Iris pigment epithelial cell (primary cell): ENCODE measurements at places on chromosomes 4 and X.

DNA sequence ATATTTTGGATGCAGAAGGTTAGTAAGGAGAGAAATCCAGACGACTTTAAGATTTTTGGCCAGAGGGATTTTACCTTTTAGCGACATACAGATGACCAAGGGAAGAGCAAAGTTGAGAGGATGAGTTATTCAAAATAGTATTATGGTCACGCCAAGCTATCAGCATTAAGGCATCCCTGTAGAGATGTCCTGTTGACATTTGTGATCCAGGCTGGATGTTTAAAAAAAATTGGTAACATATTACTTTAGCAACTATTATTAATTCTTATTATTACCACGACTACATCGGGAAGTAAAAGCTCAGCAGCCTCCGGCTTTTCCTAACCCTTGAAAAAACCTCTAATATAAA is 562 bp upstream of the OSTC start:
- DNase-seq: no peak

GRCh38 chr4:78061939-78062570 is 4.9 kb downstream of the FRAS1 start:
- no peak for DNase-seq

GRCh38 chrX:10240918-10241317 is 84.1 kb downstream of the CLCN4 start:
- DNase-seq: peak; percentile 84

DNA sequence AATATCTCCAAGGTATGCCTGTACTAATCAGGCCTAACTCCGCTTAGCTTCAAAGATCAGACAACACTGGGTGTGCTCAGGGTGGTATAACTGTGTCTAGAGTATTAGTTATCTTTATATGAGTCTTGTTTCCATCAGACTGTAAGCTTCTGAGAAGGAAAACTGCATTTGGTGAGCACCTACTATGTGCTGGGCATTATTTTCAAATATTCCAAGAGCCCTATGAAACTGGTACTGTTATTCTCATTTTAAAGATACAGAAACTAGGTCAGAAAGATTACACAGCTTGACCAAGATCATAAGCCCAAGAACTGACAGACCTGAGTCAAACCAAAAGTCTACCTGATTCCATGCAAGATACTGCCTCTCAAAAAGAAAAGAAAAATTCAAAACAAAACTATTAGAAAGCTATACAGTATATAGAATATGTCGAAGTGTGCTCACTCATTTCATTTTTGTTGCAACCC is 44.4 kb downstream of the LRBA start:
- no peak for DNase-seq

DNA sequence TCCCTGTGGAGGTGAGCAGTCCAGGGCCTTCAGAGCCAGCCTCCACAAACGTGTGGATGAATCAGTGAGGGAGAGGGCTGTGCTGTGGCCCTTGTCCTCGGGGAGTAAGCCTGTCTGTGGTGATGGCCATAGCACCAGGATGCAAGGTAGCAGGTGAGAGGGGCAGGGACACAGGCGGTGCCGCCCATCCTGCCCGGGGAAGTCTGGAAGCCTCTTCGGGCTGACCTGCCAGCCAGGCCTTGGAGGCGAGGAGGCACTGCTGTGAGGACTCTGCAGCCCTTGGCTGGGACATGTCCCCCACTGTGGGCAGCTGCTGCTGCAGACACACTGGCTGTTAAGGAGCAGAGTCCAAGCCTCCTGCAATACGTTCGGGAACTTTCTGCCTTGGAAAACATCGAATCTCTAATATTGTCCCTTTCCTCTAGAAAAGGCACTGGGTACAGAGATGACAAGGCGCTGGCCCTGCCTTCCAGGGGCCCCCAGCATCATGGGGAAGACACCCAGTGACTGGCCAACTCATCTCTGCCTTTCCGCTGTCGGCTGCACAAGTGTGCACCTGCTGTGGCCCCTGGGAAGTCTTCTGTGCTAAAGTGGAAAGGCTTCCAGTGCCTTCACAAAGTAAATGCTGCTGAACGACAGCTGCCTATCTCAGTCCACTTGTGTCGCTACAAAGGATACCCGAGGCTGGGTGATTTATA is 101.4 kb downstream of the ADRA2C start:
- DNase-seq: no peak

DNA sequence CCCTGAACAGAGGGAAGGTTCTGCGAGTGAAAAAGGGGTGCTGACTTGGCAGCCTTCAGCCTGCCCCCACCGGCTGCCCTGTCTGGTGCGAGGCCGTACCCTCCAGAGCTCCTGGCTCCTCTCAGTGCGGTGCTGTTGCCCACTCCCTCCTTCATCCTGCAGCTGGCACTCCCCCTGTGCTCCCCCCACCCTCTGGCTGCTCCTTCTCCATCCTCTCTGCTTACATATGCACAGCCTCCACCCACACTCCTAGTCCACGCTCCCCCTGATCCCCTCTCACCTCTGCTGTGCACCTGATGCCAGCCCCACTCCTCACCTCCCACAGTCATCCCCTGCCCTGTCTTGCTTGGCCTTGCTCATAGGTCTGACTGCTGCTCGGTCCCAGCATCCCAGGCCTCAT is 9.9 kb downstream of the MAN2B2 start:
- DNase-seq: no peak

DNA sequence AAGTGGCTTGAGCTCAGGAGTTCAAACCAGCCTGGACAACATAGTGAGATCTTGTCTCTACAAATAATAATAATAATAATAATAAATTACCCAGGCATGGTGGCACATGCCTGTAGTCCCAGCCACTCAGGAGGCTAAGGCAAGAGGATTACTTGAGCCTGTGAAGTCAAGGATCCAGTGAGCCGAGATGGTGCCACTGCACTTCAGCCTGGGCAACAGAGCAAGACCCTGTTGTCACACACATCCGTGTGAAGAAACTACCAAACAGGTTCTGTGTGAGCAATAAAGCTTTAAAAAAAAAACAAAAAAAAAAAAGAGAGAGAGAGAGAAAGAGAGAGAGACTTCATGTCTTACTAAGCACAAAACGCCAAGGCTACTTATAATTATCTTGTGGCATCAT is 42.5 kb downstream of the ANOS1 start:
- DNase-seq: no peak

- DNase-seq: peak; percentile 32
Observed at GRCh38 chr4:99885063-99885664, 9.1 kb downstream of the LAMTOR3 start.

DNA sequence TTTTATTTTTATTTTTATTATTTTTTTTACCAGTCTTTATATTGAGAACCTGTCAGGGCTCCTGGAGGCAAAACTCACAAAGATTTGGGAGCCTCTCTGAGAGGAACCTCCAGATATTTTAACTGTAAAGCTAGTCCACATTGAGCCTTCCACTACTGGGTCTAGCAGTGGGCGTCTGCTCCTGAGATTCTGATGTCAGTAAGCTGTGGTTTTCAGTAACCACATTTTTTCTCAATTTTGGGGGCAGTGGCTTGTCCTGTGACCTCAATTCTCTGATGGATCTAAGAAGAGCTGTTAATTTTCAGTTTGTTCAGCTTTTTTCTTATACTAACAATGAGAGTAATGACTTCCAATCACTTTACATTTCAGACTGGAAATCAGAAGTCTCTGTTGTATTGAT is 23.6 kb upstream of the GPRASP1 start:
- DNase-seq: no peak

DNA sequence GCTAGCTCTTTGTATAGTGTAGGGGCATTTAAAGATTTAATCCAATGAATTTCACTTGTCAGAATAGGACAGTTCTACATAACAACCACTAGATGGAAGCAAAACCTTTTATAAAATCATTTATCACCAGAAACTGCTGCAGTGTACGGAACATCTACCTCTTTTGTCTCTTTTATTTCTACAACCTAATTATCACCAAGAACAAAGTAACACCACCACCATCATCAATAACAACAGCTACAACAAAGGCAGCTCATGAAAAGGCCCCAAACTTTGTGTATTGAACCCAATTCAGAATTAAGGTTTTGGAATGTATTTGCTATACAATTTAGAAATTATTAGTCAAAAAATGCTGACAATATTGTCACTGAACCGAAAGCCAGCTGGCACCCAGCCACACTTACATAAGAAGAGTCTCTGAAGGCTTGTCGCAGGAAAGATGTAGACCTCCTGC is 260.9 kb upstream of the RPS6KA3 start:
- DNase-seq: no peak

DNA sequence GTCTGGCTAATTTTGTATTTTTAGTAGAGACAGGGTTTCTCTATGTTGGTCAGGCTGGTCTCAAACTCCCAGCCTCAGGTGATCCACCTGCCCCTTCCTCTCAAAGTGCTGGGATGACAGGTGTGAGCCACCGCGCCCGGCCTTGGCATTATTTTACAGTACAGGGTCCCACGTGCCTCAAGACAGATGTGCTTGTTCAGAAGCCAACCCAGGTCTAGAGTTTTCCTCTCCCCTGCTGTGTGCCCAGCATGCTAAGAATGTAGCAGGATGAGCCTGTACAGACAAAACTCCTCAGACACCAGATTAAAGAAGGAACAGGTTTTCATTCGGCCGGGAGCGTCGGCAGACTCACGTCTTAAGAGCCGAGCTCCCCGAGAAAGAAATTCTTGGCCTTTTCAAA is 42.2 kb downstream of the CRLF2 start:
- DNase-seq: no peak

- peak; percentile 24 for DNase-seq
Observed at GRCh38 chrX:105975382-105975781, 63.1 kb downstream of the SERPINA7 start.

DNA sequence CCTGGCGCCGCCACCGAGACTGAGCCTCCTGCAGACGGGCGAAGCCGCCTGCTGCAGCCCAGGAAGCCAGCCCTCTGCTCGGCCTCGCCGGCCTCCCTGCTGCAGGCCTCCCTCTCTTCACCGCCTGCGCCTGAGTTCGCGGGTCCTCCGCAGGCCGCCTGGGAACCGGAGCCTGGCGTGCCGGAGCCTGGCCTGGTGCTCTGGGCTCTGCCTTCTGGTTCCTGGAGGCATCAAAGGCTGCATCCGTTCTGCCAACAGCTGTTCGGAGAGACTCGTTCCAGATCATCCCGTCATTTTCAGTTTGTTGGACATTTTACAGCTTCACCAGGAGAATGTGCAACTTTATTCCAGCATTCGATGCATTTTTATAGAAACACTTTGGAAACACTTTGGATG is 178.0 kb downstream of the DCLK2 start:
- DNase-seq: no peak

GRCh38 chrX:48590203-48591103 is 6.8 kb upstream of the WDR13 start:
- peak; percentile 79 for DNase-seq

DNA sequence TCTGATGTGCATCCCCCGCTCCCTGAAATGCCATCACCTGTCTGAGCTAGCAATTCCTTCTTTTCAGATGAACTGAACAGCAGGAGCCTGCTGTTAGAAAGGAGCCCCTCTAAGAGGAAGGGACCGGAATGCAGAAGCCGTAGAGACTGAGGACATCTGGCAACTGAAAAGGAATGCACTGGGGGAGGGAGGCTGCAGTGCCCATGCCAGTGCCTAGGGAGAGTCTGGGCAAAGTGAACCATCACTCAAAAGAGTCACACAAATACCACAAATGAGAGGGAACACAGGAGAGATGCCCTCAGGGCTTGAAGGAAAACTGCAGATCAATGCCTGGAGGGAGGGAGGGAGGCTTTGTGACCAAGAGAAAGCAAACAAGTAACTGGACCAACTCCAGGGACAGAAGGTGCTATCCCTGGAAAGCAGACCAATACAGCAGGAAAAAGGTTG is 93.9 kb upstream of the CBR4 start:
- DNase-seq: no peak

- DNase-seq: no peak
Observed at GRCh38 chr4:154390324-154390723, 101.3 kb downstream of the DCHS2 start.

GRCh38 chr4:139207873-139208403 is 30.9 kb upstream of the ELF2 start:
- DNase-seq: no peak

GRCh38 chrX:131073607-131074006 is 15.5 kb downstream of the ARHGAP36 start:
- DNase-seq: no peak

DNA sequence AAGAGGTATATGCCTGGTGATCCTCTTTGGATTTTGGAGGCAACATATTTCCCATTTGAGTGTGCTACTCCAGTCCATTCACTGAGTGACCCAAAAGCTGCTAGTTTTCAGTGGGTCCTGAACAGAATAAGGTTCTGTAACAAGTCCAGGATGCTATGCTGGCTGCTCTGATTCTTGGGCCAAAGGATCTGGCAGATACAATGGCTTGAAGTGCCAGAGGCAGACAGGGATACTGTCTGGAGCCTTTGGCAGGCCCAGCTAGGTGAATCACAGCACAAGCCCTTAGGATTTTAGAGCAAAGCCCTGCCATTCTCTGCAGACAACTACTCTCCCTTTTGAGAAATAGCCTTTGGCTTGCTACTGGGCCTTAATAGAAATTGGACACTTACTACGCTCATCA is 40.6 kb downstream of the DCHS2 start:
- DNase-seq: no peak

GRCh38 chrX:135625995-135626394 is 87.4 kb upstream of the CT45A1 start:
- DNase-seq: peak; percentile 10

DNA sequence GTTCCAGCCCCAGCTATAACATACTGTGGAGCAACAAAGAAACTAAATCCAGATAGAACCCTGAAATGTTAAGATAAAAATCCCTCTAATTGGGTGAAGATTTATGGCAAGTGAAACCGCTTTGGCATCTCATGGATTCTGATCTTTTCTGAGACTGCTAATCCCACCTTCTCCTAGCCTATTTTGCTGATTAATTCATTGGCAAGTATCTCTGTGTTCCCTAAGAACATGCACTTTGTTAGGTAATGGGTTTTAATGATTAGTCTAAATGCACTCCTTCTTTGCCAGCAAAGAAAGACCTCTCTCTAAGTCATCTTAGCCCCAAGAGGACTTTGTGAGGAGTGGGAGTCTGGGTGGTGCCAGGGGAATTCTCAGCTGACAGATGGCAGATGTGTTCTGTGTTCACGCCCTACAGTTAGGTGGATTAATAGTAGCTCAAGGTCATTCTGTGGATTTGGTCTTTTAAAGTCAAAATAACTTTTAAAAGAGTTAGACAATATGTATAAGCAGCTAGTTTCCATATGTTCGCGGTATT is 171.3 kb downstream of the UNC5C start:
- no peak for DNase-seq

DNA sequence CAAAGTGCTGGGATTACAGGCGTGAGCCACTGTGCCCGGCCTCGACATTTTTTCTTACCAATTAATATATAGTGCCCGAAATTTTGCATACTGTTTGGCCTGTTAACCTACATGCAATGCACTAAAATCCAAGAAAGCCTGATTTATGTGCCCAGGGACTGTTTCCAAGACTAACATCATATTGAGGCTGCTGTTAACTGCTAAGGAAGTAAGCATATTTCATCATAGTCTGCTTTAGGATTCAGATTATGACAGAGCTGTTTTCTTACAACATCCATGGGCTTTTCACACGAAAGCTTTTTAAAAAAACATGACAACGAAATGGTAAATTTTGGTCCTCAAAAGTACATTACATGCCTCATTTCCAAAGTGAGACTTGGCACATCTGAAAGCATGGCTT is 84.4 kb downstream of the STOX2 start:
- peak; percentile 43 for DNase-seq

- DNase-seq: no peak
Observed at GRCh38 chrX:101676571-101676970, 16.9 kb upstream of the ARMCX2 start.
